ENCODE measurements at places on chromosomes 1 and 21.

DNA sequence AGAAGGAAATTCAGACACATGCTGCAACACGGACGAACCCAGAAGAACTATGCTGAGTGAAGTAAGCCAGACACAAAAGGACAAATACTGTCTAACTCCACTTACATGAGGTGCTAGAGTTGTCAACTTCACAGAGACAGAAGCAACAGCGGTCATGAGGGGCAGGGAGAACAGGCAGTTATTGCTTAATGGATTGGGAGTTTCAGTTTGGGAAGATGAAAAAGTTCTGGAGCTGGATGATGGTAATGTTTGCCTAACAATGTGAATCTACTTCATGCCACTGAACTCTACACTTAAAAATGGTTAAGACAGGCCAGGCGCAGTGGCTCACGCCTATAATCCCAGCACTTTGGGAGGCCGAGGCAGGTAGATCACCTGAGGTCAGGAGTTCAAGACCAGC lies 12.1 kb downstream of the PARP1 start:
- no peak for DNase-seq

DNA sequence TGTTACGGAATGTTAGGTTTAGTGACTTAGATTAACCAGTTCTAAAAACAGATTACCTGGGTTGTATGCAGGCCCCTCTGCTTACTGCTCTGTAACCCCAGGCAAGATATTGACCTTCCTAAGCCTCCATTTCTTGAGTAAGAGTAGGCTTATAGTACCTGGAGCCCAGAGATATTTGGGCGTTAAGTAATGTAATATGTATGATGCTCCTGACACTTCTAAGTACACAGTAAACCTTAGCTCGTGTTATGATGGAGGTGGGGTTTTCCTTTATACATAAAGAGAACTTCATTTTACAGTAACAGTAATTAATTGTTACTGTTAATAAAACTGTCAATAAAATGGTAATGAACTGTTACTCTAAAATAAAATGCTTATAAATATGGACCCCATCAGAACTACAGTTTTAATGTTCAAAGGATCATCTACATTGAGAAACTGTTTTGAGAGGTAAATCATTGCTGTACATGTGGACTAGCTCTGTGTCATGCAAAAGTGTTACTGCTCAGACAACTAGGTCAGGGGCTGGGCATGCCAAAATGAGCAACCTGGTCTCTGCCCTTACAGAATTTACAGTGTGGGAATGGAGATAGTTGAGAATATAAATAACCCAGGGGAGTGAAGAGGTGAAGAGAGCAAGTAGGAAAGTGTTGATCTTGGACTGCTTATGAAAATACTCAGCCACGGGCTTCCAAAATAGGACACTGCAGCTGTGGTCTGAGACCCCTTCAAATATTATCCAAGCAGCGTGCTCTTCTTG lies 26.6 kb downstream of the LRRC8C start:
- DNase-seq, result no peak

GRCh38 chr1:45205011-45205909 lies 1.1 kb downstream of the ZSWIM5 start:
- no peak for DNase-seq

DNA sequence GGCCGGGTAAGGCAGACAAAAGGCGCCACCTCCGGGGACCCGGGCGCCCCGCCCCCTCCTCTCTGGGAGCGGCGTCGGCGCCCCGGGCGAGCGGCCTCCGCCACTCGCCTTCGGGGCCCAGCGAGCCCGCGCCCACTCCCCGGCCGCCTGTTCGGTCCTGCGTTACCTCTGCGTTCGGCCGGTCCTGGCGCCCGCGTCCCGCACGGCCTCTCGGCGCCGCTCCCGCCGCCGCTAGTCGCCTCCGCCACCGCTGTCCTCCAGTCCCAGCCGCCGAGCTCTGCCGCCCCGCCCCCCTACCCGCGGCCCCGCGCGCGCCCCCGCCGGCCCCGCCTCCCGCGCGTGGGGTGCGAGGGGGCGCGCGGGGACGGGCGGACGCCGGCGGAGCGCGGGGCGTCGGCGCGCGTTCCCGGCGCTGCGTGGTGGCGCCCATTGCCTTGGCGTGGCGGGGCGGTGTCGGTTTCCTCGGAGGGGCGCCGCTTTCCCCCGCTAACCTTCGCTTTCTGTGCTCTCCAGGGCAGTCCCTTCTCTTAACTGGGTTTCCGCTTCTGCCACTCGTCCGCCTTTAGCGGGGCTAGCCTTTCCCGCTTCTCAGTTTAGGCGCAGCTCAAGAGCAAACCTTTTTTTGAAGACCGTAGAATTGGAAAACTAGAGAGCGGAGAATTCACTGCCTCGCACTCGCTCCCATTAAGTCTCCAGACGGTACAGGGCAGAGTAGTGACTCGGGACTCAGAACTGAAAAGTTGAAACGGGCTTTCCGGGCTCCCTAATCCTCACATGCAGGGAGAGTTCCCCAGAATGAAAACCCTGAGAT lies at the start of gene HP1BP3:
Gene HP1BP3, minus strand, starts transcription at position 279 of the 811 bp plus-strand sequence. CDS start 6,867 bp downstream, outside the sequence.
- DNase-seq, result no peak

GRCh38 chr1:31703431-31704270 lies at the start of gene COL16A1:
TSS of gene COL16A1 (minus strand) at chr1:31704017. CDS start at chr1:31702193, 1,824 bp downstream.
- no peak for DNase-seq
